ENCODE measurements at places on chromosomes 5 and 9.

- DNase-seq, result no peak
Observed at GRCh38 chr5:130090569-130091270, 186.5 kb downstream of the CHSY3 start.

DNA sequence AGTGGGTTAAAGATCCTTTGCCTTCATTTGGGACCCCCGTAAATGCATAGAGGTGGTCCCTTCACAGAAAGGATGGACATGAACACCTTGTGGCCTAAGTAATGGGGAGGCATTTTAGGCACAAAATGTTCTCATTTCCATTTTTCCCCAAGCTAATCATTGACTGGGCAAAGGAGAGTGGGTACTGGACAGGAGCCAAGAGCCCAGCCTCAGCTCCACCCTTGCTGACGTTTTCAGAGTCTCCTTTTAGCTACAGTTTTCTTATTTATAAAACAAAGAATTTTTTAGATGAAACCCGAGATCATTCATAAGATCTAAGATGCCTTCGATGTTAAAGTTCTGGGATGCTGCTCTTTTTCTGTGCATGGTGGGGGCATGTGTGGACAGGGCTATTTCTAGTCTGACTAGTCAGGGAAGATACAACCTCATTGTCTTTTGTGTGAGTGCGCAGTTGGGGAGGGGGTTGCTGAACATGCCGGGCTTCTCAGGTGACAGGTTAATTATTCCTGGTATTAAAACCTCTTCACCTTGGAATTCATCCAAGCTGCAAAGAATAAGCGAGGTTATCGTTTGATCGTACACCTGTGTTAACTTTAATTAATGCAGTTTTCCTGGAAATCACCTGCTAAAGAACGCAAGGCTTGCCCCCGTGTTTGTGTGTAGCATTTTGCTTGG lies 48.4 kb downstream of the ADAMTS16 start:
- no peak for DNase-seq

DNA sequence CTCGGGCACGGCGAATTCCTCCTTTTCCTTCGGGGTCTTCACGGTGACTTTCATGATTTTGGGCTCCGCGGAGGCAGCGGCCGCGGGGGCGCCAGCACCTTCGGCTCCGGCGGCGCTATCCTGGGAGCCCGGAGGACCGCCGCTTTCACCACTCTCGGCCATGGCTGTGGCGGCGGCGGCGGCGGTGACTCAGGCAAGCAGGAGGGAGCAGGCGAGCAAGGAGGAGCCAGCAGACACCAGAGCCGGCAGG lies 315 bp downstream of the UBQLN1 start:
- no peak for DNase-seq

DNA sequence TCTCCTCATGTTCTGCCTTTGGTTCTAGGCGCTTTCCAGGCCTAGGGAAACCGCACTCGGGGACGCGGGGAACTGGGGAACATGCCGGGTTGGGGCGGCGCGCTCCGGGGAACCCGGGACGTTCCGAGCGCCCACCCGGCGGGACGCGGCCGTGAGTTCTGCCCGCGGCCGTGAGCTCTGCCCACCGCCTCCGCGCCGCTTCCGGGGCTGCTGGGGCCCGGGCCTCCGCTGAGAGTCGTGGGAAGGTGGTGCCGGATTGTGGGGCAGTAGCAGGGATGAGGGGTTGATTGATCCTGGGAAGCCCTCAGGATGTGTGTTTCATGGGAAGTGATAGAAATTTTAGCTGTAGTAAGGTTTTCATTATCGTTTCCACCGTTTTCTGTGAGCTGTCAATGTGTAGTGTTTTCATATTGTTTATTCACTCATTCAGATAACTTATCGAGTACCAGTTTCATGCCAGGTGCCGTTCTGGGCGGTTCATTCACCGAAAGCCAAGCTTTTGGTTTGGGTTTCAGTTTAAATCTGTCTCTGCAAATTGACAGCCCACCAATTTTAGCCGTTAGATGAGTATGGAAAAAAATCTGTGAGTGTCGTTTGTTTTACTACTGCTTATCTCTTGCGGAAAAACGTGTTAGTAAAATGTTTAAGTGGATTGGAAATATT lies 657 bp downstream of the MTRR start:
- DNase-seq, result no peak

DNA sequence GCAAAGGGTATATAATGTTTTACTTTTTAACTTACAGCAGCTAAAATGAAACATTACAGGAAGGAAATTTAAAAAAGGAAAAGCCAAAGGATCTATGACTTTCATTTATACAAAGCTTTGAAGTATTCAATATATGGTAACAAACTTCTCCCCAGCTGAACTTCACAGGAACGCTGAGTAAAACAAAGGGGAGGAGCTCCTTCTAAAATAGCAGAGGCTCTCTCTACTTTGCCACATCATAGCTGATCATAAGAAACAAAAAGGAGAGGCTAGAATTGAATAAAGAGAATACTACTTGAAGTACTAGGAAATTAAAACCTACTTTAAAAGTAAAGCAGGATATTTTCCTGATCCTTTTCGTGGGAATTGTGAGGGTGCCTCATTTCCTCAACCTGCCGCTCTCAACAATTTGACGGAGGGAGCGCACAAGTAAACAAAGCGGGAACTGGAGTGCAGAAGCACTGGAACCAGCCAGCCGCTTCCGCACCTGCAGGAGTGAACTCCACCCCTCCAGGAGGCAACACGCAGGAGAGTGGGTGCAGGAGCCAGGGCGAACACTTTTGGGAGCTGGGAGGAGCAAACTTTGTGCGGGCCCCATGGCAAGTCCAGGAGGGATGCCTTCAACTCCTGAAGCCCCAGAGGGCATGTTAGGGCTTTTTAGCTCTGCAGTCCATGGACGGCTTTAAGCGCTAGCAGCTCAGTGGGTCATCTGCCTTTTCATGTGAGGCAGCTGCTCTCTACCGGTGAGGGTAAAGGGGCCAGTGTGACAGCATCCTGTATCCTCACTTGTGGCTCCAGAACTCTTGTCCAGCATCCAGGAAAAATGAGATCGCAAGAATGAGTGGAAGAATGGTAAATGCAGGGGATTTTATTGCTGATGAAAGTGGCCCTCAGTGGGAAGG lies 757.4 kb downstream of the PTPRD start:
- no peak for DNase-seq

- DNase-seq, result no peak
Observed at GRCh38 chr9:21795483-21795882, 7.0 kb upstream of the MTAP start.

- DNase-seq, result no peak
Observed at GRCh38 chr5:32538031-32538547, 47.3 kb upstream of the SUB1 start.

- DNase-seq, result no peak
Observed at GRCh38 chr5:147442224-147442623, 67.6 kb downstream of the DPYSL3 start.

DNA sequence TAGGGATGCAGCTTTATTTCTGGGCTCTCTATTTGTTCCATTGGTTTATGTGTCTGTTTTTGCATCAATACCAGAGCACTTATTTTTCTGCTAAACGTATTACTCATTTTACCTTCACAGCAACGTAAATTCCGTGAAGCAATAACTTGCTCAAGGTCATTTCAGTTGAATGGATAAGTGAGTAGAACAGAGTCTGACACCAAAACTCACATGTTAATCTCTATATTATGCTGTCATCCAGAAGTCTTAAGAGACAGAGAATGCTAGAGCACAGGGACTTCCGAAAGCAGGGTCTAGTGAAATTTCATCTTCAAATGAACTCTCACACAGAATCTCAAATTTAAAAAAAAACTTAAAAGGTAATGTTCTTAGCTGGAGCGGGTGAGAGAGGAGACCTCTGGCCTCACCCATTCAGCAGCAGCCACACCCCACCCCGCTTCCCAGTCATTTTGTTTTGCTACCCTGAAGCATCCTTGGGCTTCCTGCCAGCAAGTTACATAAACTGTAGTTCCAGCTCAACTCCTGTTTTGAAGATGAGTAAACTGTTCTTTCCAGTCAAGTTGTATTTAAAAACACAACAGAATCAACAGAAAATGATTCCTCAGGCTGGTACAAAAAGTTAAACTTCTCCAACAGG lies 69.3 kb downstream of the TRIM36 start:
- DNase-seq, result no peak

GRCh38 chr9:136194540-136194939 lies 10.4 kb downstream of the LHX3 start:
- DNase-seq, result no peak

DNA sequence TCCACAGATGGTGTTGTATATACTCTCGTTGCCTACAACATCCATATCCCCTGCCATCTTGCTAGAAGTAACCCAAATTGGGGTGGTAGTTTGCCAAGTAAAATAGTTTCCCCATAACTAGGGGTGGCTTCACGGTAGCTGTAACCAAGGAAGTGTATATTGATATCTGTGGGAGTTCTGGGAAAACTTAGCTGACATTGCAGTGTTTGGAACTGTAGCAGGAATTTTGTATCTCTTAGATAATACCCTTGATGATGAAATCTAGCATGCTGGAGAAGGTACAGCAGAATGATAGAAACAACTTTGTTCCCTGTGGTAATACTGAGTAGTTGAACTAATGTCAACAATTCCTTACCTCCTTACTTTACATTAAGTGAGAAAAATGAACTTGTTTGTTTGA lies 29.8 kb downstream of the FBXL7 start:
- DNase-seq, result no peak

- no peak for DNase-seq
Observed at GRCh38 chr5:179609834-179610108, 13.7 kb downstream of the HNRNPH1 start.

DNA sequence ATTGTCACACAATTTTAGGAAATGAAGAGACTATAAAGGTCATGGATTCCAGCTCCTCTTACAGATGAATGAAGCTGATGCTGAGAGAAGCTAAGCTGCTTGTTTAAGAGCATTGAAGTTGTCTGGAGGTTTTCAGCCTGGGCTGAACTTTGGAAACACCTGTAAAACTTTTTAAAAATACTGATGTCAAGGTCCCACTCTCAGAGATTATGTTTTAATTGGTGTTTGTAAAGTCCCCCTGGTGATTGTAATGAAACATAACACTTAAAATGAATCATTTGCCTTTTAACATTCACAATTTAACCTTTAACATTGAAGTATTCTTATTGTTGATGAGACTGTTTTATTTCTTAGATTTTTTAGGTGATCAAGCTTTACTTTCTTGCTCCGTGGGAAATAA lies 16.4 kb downstream of the RAD23B start:
- DNase-seq, result no peak

DNA sequence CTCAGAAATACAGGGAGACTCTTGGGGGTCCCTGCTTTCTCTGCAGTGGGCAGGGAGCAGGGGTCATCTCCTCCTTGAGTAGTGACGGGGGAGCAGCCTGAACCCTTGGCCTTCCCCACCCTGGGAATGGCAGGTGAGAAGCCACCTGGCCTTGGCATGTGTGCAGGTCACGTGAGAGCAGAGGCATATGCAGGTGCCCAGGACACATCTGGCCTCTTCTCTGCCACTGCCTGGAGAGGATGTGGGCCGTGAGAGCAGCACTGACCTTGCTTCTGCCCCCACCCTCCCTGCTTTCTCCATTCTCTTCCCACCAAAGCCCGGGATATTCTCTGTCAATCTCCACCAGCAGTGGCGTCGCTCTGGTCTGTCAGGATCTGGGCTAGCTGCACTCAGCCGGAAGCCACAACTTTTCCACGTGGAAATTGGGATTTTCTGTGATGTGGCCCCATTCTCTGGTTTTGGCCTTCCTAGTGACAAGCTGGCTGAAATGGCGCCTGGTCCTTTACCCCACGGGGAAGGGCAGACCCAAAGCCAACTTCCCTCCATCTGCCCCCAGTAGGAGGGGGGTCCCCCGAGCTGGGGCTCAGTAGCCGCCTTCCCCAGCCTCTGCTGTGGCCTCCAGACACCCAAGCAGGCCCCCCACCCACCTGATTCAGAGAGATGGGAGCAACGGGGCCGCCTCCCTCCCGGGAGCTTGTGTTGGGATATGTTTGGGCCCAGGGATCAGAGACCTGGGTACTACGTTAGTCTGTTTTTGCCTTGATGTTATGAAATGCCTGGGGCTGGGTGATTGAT lies 70.4 kb upstream of the FCN1 start:
- DNase-seq, result no peak

DNA sequence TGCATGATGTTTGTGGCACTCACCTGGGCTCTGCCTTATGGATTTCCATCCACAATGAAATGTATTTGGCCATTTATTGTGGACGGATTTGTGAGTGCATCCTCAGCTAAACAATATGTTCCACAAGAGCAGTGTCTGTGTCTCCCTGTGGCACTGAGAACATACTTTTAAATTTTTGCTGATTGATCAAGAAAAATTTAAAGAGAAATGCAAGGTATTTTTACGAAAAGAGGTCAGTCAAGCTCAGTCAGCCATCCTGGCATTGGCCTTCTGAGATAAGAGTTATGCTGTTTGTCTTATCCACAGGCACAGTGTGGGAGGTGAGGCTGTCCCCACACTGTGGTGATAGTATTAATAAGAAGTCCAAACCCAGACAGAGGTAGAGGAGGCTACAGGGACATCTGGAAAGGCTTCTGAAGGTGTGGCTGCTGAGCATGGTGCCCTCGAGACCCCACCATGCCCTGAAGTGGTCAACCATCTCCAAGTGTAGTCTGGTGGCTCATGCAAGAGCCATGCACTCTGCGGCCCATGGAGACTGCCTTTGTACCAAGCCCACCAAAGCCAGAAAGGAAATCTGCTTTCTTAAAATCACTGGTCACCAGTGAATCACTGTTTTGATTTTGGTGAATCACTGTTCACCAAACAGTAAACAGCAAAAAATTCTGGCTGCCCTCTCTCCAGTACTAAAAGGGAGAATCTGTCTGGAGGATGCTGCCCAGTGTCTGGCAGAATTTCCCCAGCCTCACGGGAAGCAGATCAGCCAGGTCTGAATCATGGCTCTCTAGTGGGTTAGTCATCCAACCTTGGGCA lies 28.8 kb downstream of the SPOCK1 start:
- DNase-seq, result no peak

- no peak for DNase-seq
Observed at GRCh38 chr5:102678267-102679058, 76.6 kb upstream of the PAM start.

- DNase-seq, result no peak
Observed at GRCh38 chr9:116467740-116468351, 219.3 kb upstream of the TRIM32 start.

GRCh38 chr9:36872641-36873040 lies 161.4 kb downstream of the PAX5 start:
- DNase-seq, result no peak

- DNase-seq, result no peak
Observed at GRCh38 chr9:127102176-127102575, 20.3 kb downstream of the ANGPTL2 start.

DNA sequence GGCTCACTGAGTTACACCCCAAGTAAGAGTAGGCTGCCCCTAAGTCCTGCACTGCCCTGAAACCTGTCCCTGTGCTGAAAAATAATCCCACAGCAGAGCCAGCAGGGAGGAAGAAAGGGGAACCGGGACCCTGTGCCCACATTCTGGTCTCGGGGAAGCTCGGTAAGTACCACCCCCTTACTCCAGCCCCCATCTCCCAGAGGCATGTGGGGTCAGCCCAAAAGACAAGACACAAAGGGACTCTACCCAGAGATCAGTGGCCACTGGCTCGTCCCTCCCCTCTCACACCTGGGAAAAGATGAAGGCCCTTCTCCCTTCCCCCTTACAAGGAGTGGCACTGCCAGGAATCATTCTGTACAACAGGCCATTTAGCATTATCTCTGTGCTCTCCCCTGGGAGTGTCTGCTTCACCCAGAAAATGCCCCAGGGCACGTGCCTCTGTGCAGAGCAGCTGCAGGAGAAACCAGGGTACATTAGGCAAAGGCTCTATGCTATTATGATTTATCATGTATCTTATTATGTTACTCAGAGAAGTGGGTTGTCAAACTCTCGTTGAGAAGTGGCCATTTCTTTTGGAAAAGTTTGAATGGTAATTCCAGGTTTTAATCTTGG lies 71.3 kb downstream of the NDFIP1 start:
- no peak for DNase-seq

Measured in SHP77 treated with DMSO at 0.1 percent for 48 hours (cell line).